ENCODE measurements at places on chromosomes 3 and 15.

DNA sequence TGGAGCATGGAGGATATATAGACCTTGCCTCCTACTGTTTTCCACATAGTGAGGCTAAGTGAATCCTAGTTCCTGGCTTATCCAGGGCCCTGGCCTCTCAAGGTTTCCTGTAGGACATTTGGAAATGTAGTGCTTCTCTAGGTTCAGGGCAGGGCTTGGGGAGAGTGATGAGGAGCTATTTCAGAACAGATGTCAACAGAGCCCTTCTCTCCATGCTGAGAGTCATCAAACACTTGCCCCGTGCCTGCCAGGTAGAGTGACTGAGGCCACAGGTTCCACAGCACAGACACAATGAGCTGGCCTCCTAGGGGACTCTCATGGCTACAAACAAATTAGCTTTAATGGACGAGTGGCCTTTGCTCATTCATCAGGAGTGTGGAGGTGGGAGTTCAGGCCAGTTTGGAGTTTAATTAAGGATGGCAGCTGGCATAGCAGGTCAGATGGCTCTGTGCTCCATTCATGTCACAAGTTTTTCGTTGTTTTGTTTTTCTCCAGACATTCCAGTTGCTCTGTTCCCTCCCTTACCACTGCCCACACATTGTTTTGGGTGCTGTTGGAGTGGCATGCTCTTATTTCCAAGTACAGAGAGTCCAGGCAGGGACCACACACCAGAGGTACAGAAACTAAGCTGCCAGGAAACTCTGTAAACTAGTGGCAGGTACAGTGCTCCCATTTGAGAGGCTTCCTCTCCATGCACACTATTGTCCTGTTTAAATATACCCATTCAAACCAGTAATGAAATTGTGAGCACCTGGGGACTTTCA, 189.8 kb downstream of the RYR3 start:
- no peak for DNase-seq
- H3K27me3 ChIP-seq: peaks cover 3% of the 10 kb centered on the region
- H3K4me3 ChIP-seq: no peak overlapping the region
- H3K4me1 ChIP-seq: no peaks in the 10 kb centered on the region
- no peak overlapping the region for H3K27ac ChIP-seq

GRCh38 chr3:8875836-8876235, 87.4 kb downstream of the RAD18 start:
- peaks cover 5% of the 10 kb centered on the region for H3K36me3 ChIP-seq
- DNase-seq: no peak
- no peak overlapping the region for H3K4me3 ChIP-seq

DNA sequence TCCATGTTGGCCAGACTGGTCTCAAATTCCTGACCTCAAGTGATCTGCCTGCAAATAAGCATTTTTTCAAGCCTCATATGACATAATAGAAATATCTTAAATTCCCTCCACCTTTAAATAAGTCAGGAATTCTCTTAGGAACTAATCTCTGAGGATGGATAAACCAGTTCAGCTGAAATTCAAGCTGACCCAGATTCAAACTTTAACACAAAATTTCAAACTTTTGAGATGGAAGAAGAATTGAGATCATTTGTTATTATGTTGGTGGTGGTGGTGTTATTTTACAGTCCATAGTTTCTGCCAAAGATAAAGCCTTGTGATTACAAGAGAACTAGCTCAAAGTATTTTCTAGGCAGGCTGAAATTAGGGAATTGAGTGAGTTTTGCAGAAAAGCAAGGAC, 85.5 kb downstream of the SSR3 start:
- no peak overlapping the region for H3K27ac ChIP-seq
- peaks cover 55% of the 10 kb centered on the region for H3K27me3 ChIP-seq
- H3K36me3 ChIP-seq: no peaks in the 10 kb centered on the region

DNA sequence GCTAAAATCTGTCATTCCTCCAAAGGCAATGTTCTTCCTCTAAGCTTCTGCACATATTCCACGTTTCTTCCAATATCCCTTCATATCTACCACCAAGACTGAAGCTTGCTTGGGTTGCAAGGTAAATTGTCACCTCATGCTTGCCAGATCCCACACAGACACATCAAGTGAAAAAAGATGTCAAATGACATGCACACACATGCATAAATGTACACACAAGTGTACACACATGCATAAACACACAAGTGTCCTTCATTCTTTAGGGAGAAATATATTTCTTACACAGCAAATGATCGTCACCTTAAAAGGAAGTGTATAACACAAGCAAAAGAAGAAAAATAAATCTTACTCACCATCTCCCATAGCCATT, 59.4 kb downstream of the CLASP2 start:
- peaks cover 14% of the 10 kb centered on the region for H3K4me1 ChIP-seq
- H3K27me3 ChIP-seq: no peaks in the 10 kb centered on the region
- H3K36me3 ChIP-seq: peaks cover 3% of the 10 kb centered on the region
- no peak overlapping the region for H3K27ac ChIP-seq
- no peak for DNase-seq

Measured in T-helper 2 cell treated with Interferon-gamma antibody and Interleukin-4, amounts not matched to agents 5 μg/mL and 100 μg/mL, for 36 hours (primary cell).